ENCODE measurements at places on chromosomes 3 and 15. TPM values are rescaled to one million over a fixed set of nuclear protein-coding genes. Genes with fewer than 3 reads are reported as not detected.
A peak's percentile ranks its signal among the peaks of the same experiment; 100 is the strongest.

DNA sequence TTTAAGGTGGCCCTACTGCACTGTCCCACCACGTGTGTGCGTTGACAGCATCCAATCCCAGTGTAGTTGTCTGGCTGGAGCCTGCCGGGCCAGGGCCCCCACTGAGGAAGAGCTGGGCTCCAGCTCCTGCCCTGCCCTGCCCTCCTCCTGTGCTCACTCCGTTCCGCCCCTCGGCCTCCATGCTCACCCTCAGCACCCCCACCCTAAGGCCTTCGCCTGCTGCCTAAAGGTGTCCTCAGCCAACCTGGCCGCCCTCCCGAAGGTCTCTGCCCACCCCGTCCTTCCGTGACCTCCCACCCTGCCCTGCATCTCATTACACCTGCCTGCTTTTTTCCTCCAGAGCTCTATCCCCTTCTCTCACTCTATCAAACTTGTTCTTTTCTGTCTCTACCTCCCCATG is 118.0 kb downstream of the TPRA1 start:
- DNase-seq, result no peak
- H3K4me1 ChIP-seq, result peaks cover 7% of the 10 kb centered on the region
- no peak overlapping the region for H3K27ac ChIP-seq
- no peaks in the 10 kb centered on the region for H3K27me3 ChIP-seq
- no peaks in the 10 kb centered on the region for H3K36me3 ChIP-seq
- H3K4me3 ChIP-seq, result no peak overlapping the region

Gene GNB5
- total RNA-seq, result 15.1 TPM

GRCh38 chr3:87191175-87191574 is 35.9 kb upstream of the CHMP2B start:
- H3K36me3 ChIP-seq, result no peaks in the 10 kb centered on the region
- no peak overlapping the region for H3K27ac ChIP-seq
- H3K27me3 ChIP-seq, result no peaks in the 10 kb centered on the region

- H3K4me1 ChIP-seq, result no peaks in the 10 kb centered on the region
- no peaks in the 10 kb centered on the region for H3K27me3 ChIP-seq
- H3K4me3 ChIP-seq, result no peak overlapping the region
- no peak overlapping the region for H3K27ac ChIP-seq
Observed at GRCh38 chr3:160370987-160371857, 27.8 kb downstream of the IFT80 start.

DNA sequence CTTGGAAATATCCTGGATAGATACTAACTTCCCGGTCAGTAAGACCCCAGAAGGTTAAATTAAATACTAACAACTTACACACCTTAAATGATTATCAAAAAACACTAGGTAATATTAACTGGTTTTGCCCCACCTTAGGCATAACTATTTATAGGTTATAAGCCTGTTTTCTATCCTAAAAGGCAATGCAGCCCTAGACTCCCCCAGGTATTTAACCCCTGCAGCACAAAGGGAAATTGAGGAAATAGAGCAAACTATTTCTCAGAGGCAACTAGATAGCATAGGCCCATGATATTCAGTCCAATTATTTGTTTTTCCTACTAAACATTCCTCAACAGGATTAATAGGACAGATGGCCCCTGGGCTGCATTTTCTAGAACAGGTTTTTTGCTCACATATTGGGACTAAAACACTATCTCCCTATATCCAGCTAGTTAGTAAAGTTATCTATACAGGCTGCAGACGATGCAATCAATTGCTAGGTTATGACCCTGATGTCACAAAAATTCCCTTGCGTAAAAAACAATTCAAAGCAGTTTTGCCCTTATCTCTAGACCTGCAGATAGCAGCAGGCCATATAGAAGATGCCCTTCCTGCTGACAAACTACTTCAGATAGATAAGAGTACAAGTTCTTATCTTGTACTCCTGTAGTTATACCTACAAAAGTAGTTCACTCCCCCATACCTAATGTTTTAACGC is 221.3 kb downstream of the DTWD1 start:
- H3K4me3 ChIP-seq, result peak overlapping the region; percentile 32
- H3K27ac ChIP-seq, result no peak overlapping the region
- no peaks in the 10 kb centered on the region for H3K36me3 ChIP-seq

GRCh38 chr15:67415181-67415580 is 105.8 kb upstream of the C15orf61 start:
- DNase-seq, result no peak
- H3K27ac ChIP-seq, result no peak overlapping the region
- peaks cover 35% of the 10 kb centered on the region for H3K27me3 ChIP-seq
- H3K36me3 ChIP-seq, result no peaks in the 10 kb centered on the region
- no peak overlapping the region for H3K4me3 ChIP-seq

DNA sequence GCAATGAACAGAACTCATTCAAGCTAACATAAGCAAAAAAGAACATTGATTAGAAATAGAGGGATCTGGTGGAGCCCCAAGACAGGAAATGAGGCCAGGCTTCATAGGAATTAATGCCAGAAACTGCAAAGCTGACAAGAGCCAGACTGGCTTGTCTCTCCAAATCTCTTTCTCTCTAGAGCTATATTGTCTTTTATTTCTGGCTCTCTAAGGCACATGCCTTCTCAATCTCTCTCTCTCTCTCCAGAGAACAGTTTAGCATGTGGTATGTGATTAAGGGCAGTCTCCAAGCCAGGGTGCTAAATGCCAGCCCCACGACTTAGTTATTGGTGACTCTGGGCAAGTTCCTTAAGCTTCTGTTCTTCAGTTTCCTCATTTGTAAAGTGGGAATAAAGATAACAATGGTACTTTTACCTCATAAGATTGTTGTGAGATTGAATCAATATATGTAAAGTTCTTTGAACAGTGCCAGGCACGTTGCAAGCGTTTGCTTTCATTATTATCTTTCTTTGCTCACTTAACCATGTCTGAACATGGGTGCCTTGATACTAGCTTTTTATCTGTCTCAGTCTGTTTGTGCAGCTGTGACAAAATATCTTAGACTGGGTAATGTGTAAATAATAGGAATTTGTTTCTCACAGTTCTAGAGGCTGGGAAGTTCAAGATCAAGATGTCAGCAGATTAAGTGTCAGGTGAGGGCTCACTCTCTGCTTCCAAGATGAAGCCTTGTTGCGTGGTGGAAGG is 123.2 kb downstream of the BDH1 start:
- no peak overlapping the region for H3K27ac ChIP-seq
- H3K4me3 ChIP-seq, result no peak overlapping the region
- no peaks in the 10 kb centered on the region for H3K36me3 ChIP-seq

Data from endodermal cell (in vitro differentiated cells).